ENCODE measurements at places on chromosomes 1 and 21. TPM values are rescaled to one million over a fixed set of nuclear protein-coding genes. Genes with fewer than 3 reads are reported as not detected.
A peak's percentile ranks its signal among the peaks of the same experiment; 100 is the strongest.

DNA sequence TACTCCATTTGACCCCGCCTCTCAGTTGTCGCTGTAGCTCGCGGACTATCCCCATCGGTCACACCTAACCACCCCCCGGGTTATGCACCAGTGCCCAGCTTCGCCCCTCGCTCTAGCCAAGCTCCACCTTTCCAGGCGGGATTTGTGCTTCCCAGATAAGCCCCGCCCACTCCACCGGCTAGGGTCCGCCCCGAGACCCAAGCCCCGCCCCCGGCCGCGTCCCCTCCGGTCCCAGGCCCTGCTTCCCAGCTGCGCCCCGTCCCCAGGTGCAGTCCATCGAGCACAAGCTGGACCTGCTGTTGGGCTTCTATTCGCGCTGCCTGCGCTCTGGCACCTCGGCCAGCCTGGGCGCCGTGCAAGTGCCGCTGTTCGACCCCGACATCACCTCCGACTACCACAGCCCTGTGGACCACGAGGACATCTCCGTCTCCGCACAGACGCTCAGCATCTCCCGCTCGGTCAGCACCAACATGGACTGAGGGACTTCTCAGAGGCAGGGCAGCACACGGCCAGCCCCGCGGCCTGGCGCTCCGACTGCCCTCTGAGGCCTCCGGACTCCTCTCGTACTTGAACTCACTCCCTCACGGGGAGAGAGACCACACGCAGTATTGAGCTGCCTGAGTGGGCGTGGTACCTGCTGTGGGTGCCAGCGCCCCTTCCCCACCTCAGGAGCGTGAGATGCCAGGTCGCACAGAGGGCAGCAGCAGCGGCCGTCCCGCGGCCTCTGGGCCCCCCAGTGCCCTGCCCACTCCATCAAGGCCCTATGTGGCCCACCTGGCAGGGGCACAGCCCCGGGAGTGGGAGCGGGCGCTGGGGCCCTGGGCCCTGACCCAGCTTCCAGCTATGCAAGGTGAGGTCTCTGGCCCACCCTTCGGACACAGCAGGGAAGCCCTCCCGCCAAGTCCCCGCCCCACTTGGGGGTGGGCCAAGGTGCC is 23.9 kb downstream of the CITED4 start:
- DNase-seq, result no peak

PROK1 gene
- not detected for total RNA-seq

- no peak for DNase-seq
Measured at GRCh38 chr1:7478142-7478790, 292.8 kb upstream of the VAMP3 start.

GRCh38 chr1:150613061-150613920 is 16.1 kb downstream of the ENSA start:
- DNase-seq, result peak; percentile 81

- DNase-seq, result no peak
Measured at GRCh38 chr1:204278958-204279357, 65.2 kb upstream of the GOLT1A start.

OR4F29 gene
- total RNA-seq, result not detected

DNA sequence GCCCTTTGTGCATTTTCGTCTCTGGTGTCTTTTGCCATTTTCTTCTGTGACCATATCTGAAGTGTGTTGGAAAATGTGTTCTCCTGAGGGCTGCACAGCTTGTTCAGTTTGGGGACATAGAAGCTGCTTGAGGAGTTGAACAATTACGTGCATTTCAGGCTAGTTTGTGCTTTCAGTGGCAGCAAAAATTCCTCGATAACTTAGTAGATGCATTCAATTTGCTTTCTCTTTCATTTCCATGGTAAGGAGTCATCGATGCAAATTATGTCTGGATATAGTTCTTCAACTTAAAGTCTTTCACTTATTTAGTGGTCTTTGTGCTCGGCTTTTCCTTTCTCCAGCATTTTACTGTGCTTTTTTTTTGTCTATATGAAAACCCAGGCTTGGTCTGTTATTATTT is 441.5 kb downstream of the PLA2G4A start:
- no peak for DNase-seq

EXOSC10 gene
- 94.9 TPM for total RNA-seq

LRRC71 gene
- total RNA-seq, result not detected

DNA sequence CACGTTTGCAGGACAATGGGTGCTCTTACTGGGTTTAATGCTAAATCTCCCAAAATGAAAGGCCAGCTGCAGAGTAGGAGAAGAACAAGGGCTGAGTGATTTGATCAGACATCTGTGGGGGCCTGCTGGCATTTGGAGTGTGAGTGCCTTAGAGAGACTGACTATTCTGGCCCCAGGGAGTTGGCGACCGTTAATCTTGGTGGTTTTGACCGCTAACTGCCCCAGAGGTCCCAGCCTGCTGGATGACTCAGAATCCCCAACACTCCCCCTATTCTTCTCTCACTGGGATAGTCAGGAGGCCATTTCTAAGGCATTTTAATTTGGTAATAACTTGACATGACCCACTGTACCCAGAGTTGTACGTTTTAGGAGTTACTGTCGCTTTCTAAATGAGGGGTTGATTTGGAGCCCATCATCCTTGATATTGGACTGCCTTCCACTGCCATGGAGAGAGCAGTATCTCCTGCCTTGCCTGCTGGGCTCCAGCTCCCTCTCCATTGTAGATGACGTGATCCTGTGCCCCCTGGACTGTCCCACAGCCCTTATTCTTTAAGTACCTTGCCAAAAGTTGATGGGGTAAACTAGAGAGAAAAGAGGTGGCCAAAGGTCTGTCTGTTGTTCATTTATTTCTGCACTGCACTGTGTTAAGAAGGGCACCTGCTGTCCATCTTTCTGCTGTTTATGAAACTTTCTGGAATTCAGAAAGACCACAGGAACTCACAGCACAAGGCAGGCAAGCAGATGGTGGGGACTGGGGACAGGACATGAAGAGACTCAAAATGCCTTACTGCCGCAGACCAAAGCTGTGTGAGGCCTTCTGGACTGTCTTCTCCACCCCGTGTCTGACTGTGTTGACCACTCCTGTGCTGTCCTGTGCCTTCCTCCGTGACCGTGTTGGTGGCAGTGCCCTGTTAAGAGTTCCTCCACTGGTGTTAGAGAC is 98.2 kb upstream of the ARTN start:
- DNase-seq, result no peak

DNA sequence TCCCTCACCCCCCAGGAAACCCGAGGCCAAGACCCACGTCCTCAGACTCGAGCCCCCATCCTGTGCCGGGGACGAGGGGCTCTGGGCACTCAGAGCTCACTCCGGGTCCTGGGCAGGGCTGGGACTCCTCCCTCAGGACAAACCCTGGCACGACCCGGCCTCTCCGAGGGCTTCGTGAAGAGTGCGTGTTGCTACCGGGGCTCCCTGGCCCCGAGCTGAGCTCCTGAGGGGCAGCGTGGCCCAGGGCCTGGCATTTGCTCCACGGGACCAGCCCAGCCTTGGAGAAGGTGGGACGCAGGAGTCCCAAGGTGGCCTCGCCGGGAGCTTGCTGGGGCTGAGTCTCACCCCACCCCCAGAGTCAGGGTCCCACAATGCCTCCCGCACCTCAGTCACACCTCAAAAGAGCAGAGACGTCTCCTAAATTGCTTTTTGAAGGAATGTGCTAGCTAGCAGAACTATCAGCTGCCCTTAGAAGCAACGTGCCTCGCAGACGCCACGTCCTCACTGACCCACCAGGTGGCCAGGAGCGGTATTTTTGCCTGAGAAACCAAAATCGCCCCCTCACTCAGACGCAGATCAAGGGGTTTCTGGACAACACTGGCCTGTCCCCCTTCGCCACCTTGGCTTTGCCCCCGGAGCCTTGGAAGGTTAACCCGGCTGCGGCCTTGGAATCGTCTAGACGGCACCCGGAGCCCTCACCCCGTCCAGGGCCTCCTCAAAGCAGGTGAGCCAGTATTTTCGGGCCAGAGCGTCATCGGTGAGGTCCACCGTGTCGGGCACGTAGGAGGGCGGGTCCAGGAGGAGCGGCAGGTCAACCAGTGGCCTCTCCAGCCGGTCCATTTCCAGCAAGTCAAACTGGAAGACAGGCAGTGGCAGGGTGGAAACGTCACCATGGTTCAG is 11.3 kb downstream of the PANK4 start:
- DNase-seq, result no peak

SLC44A5 gene
- total RNA-seq, result 0.15 TPM

All from natural killer cell (primary cell).